Neural progenitor cell (in vitro differentiated cells): ENCODE measurements at places on chromosomes 16 and 17. TPM values are rescaled to one million over a fixed set of nuclear protein-coding genes. Genes with fewer than 3 reads are reported as not detected.

DNA sequence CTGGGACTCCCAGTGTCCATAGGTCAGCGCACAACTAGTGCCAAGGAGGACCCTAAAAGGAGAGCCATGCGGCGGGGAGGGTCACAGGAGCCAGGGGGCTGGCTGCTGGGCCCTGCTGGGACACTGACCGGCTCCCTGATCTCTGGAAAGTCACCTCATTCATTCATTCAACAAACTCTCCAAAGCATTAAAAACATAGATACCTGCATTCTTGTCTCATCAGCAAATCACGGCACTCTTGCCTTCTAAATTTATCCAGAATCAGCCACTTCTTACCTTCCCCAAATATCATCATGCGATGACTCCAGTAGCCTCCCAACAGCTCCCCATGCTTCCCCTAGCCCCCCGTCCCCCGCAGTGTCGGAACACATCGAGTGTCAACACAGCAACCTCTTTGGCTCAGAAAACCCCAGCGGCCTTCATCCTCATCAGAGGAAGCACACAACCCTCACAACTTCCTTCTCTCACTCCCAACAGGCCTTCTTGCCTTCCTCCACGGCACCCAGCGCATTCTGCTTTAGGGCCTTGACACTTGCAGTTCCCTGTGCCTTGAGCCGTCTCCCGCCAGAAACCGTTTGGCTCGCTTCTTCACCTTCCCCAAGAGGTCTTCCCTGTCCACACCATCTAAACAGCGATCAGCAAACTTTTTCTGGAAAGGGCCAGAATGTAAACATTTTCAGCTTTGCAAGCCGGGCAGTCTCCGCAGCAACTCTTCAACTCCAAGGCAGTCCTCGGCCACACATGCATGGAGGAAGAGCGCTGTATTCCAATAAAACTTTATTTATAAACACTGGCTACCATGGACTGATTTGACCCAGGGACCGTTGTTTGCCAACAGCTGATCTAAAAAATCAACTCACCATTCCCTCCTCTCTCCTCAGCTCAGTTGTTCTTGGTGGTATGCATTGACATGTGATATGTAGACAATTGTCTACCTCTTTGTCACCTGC, 119.5 kb upstream of the TNRC6C start:
- no peak for DNase-seq

DNA sequence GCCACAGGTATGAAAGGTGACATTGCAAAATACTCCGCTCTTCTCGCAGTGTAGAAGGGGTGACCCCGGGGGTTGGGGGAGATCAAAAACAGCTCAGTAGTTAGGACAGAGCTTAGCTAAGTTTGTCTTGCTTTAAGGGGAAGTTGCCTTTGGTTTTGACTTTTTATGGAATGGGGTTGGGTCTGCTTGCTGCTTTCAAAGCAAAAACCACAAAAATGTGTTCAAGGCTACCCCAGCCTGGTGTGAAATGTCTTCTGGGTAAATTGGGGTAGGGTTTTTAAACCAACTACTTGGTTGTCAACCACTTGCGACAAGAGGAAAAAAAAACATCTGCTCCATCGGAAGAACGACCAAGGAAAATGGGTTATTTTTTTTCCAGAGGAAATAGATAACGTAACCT, 6.2 kb downstream of the FUS start:
- DNase-seq, result no peak

- DNase-seq, result no peak
These were observed 64.4 kb upstream of the CLEC18A start for GRCh38 chr16:69886726-69887125.

DNA sequence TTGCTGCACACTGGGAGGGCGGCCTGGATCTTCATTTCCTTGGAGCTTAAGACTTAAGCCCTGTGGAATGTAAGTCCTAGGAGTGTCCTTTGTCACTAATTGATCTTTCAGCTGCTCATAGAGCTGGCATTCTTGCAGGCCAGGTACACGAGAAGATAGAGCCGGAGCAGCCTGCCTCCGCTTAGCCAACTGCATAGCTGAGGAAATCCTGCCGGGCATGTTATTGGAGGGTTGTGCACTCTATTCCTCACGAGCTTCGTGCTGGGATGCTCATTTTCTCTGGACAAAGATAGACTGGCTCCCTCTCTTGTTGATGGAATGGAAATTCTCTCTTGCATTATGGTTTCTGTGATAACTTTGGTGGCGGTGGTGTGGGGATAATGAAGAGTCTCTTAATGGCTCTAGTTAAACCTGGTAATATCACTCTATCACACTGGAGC, 76.9 kb downstream of the RPA1 start:
- DNase-seq, result peak; percentile 90

GRCh38 chr17:40032322-40033320, 17.4 kb downstream of the CSF3 start:
- DNase-seq, result no peak

- no peak for DNase-seq
These were observed 4.9 kb downstream of the CCDC182 start for GRCh38 chr17:57740235-57740528.

DNA sequence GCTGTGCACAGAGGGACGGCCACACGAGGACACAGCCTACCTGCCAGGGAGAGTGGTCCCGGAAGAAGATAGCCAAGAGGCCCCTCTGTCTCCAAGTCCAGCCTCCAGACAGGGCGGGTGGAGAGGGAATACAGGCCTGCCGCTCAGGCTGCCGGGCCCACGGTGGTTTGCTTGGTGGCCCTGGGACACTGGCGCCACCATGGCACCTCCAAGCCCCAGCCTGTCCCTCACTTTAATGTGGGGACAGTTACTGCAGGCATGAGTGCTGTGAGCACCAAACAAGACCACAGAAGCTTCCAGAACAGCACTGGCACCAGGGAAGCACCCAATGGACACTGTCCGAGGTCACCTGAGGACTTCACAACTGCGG, 22.0 kb upstream of the CHMP6 start:
- no peak for DNase-seq

DNA sequence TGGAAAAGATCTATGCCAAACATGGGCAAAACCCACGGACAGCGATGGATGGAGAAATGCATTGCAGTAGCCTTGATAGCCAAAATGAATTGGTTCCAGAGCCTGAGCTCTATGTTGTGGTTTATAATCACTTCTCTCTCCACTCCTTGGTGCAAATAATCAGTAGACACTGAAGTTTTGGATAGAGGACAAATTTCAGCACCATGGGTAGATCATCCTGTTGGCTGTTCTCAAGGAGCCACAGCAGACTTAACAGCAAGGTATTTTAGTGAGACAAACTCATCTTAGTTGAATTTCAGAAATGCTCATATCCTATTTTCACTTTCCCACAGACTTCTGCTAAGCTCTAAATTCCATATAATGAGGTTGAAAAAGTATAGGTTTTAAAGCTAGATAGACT, 88.3 kb upstream of the CCL1 start:
- DNase-seq, result no peak

DNA sequence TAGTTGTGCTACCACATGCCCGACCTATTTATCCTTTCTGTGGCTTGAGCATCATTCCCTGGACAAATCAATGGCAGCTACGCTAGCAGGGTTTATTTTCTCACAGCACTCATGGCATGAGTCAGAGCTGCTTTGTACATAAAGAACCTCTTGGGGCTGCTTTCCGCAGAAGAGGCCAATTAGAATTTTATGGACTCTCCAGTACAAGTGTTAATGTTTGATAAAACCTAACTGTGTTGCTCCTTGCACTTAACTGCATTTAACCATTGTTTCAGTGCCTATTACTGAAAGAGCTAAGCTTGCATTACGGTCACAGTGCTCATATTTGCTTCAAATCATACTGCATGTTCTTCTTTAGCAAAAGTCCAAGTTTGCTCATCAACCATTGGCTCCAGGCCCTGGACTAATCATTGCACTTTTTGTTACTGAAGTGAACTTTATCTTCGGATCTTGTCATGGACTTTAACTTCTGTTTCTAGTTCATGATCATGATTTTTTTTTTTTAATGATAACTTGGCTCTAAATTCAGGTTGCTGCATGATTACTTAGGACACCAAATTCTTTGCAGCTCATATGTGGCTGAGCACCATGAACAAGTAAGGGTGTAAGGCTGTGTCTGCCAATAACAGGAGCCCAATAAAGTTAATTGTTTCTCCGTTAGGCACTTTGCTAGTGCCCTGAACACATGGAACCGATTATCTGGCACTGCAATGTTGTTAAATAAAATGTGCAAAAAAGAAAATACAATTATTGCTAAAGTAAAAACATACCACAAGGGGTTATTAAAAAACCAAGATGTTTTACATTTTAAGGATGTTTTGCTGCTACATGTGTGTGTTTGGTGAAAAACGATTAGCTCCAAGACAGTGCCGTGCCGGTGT, 492.2 kb downstream of the KCNJ2 start:
- DNase-seq, result no peak

TBC1D3I gene
- 0.22 TPM in 1 of 2 replicates, not detected in the other for total RNA-seq
